ENCODE measurements at places on chromosomes 4 and X. TPM values are rescaled to one million over a fixed set of nuclear protein-coding genes. Genes with fewer than 3 reads are reported as not detected.
A peak's percentile ranks its signal among the peaks of the same experiment; 100 is the strongest.

DNA sequence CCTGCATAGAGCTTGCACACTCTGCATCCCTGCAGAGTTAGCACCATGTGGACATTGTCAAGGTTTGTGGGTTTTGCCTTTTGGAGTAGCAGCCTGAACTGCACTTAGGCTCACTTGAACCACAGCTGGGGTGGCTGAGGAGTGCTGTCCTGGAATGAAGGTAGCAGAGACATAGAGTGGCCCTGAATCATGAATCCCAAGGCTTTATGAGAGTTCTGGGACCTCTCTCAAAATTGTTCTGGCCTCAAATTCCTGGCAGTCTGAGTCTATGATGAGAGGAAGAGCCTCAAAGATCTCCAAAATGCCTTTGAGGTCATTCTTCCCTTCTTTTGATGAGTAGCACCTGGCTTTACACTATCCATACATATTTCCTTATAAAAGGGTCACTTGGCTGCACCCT, 37.1 kb upstream of the ADH1C start:
- DNase-seq = no peak

- no peak for DNase-seq
Observed at GRCh38 chr4:88012647-88013046, 5.2 kb downstream of the PKD2 start.

- no peak for DNase-seq
Observed at GRCh38 chrX:33923262-33923661, 208.9 kb downstream of the FAM47A start.

PAGE2B gene
- total RNA-seq = 0.99 TPM

GRCh38 chr4:25090516-25090915, 59.8 kb upstream of the LGI2 start:
- no peak for DNase-seq

DNA sequence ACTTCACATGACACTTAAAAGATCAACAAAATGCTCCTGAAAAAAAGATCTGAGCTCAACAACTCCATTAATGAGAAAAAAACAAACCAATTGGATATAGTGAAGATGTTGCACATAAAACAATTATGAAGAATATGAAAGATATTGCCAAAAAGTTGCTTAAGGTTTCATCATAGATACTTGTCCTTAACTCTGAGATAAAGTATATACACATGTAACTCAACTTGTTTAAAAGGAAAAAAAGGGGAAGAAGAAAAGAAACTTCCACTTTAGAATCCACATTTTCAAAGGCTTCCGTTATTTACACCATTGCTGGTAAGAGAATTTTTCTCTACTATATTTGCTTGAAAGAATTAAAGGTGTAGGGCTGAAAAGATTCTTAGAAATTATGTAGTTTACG, 2.7 kb downstream of the AFAP1 start:
- no peak for DNase-seq

DNA sequence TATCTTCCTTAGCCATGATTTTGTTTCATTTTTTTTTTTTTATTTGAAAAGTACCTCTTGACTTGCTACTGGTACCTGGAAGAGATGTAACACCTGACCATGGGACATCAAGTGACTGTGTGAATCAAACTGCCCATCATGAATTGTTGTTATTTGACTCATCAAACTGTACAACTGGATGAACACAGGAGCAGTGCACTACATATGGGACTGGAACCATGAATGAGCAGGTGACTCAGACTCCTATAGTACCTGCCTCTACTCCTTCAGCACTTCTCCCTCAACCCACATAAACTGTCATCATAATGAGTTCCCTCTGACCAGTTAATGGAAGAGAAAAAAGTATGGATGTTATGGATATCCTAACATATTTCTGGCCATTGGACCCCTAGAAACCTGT, 15.9 kb upstream of the UBE2D3 start:
- DNase-seq = no peak

IL21 gene
- total RNA-seq = 0.08 TPM

GRCh38 chr4:128454281-128454871, 166.8 kb upstream of the PGRMC2 start:
- peak; percentile 47 for DNase-seq

DNA sequence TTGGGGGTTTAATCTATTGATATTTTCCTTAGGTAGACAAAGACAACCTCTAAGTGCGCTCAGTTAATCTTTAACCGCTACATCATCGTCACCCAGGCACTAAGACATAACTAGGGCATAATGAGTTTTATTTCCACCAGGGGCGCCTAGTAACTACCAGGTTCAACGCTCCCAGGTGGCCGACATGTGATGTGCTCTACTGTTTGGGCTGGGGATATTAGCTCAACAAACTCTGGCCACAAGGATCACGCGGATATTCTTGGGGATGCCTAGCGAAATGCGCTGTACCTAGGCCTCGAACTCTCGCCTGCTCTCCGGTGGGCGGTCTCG, 915 bp upstream of the RAB33B start:
- no peak for DNase-seq

- DNase-seq = no peak
Observed at GRCh38 chr4:150986085-150986484, 29.0 kb downstream of the LRBA start.

ANKRD50 gene
- 0.36 TPM for total RNA-seq
